Brain (organoid and tissue), 16 donors: ENCODE measurements at places on chromosomes 1 and 21.
A peak's percentile ranks its signal among the peaks of the same experiment; 100 is the strongest.

DNA sequence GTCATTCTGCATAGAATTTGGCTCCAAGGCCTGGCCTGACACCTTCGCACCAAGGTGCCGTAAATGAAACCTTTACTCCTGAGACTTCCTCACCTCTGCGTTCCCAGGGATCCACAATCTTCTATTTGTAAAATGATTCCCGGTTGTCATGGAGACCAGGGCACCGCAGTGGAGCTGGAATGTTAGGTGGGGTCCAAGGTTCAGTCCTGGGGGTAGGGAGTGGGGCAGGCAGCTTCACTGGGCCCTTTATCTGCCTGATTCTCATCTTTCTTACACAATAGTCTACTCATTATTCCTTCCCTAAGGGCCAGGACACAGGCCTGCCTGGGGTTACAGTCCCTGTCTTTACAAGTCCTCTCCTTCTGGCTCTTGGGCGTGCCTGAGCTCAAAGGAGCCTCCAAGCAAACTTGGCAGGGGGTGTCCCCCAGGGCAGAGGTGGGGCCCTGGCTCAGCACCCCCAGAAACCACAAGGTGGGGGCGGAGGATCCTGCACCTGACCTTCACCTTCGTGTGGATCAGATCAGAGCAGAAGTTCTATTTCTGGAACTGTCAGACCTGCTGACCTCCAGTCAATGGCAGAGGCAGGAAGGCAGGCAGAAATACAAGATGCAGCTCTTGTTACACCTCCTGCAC lies 51.1 kb downstream of the RIPK4 start:
- peak; percentile 33 for DNase-seq

DNA sequence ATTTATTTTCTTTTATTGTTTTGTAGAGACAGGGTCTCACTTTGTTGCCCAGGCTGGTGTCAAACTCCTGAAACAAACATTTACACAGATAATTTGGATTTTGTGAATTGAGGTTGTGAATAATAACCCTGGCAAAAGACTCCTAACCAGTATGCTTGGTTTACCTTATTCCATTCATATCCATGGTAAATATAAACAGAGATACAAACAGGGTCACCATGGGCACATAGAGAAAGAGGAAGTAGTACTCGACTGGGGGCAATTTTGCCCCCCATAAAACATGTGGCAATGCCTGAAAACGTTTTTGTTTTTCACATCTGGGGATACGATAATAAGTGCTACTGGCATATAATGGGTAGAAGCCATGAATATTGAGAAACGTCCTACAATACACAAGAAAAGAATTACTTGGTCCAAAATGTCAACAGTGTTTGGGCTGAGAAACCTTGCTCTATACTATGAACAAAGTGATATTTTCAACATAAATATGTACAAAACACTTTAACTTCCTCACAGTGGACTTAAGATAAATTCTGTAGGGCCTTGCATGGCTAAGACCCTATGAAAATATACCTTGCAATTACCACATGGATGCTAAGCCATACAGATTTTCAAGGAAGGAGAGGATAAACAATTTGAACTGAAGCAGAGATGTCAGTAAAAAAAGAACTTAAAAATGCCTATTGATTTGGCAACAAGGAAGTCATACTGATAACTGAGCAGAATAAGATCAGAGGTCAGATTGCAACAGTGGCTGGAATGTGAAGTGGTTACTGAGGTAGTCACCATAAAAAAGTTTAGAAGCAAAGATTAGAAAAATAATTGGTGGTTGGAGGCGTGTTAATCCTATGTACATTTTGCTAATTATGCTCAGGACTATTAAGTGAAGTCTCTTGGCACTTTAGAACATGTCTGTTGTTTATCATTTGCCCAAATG lies 27.4 kb upstream of the ASPM start:
- no peak for DNase-seq

DNA sequence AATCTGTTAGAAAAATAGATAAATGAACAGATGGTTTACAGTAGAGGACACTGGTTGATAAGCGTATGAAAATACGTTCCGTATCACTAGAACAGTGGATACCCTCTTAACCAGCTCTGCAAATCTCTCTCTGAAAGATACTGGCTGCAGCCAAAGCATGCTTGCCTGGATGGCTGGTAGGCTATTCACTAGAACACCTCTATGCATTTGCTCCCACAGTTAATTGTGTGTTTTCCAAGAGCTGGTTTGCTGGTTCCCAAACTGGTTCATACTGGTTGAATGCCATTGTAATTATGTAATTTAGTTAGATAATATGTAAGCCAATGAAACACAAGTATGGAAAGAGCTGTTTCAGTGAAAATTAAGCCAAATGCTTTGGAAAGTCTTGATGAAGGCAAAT lies 126.6 kb downstream of the C1orf21 start:
- no peak for DNase-seq

GRCh38 chr1:12001249-12001917 lies 17.9 kb upstream of the MIIP start:
- no peak for DNase-seq

DNA sequence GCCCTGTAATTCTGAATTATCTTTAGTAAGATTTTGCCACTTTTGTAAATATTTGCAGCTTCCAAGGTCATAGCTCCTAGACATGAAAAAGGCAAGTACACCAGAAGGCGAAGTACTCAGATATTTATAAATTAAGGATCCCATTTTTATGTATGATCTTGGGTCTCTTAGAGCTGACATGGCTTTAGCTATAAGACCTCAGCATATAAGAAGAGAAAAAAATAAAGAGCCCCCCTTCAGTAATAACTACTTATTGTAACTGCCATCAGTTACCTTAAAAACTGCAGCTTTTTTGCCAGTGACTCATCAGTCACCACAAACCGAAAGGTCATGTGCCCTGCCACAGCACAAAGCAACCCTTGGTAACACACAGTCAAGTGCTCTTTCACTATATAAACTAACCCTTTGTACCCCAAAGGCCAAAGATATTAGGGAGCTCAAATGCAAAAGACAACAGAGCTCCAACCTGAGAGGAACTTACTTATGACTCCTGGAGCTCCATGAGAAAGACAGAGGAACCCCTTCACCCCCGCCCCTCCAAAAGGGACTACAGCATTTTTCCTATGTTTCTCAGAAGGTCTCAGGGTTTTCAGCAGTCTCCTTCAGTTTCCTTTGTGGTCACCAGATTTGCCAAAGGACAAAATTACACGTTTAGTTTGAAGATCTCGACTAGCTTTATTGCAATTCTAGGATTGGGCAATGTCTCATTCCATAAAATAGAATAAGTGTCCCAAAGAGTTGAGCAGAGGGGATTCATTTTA lies 219.8 kb upstream of the DUSP10 start:
- DNase-seq, result no peak

- DNase-seq, result no peak
Observed at GRCh38 chr1:101075926-101076325, 50.3 kb upstream of the DPH5 start.
